Head of caudate nucleus (tissue), 42 donors: ENCODE measurements at places on chromosomes 11 and 22.

GRCh38 chr11:69310934-69311766 is 17.2 kb downstream of the MYEOV start:
- DNase-seq: peak; percentile 13

- no peak for DNase-seq
Measured at GRCh38 chr11:105935791-105936190, 86.2 kb downstream of the MSANTD4 start.

GRCh38 chr11:76501526-76502202 is 56.8 kb downstream of the EMSY start:
- no peak for DNase-seq

GRCh38 chr11:96704847-96705246 is 315.0 kb downstream of the JRKL start:
- DNase-seq: no peak

DNA sequence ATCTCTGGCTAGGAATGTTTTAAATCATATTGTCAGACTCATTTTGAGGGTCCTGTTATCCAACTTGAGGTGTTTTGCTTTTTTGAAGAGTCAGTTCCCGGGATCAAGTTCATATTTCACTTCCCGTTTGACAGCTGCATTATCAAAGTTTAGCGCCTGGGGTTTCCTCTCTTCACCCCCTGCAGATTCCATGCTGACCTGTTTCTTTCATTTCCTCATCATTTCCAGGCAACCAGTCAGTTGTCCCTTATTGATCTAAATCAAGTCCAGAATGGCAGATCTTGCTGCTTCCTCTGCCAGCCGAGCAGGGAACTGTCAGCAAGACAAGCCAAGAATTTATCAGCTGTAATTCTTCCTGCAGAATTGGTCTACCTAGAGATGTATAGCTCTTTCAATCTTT is 197.6 kb upstream of the SYN3 start:
- DNase-seq: no peak

- DNase-seq: no peak
Measured at GRCh38 chr22:29396126-29396525, 7.8 kb upstream of the AP1B1 start.

DNA sequence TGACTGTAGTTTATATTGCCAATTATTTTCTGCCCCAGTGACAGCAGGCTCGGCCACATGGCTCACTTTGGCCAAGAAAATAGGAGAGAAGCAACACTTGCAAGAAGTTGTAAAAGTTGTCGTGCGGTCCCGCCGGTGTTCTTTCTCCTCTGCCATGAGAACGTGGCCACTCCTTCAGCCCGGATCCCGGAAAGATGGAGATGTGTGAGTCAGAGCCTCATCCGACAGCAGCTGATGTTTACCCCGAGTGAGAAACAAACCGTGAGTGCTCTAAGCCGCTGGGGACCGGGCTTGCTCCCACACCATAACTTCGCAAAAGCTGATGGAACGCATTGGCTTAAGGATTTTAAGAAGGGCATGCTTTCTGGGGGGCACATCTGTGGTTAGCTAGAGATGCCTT is 157.0 kb downstream of the CACNA1I start:
- no peak for DNase-seq

DNA sequence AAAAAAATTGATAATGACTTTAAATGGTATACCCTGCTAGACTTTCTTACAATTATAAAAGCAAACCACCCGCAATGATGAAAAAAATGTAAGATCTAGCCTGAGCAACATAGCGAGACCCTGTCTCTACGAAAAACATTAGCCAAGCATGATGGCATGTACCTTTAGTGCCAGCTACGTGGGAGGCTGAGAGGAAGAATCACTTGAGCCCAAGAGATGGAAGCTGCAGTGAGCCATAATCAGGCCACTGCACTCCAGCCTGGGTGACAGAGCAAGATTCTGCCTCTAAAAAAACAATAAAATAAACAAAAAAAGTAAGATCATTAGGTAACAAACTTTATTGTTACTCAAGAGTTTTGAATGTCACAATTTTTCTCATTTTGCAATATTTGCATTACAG is 39.2 kb downstream of the KMT5B start:
- DNase-seq: no peak

- DNase-seq: no peak
Measured at GRCh38 chr11:111330234-111330893, 32.0 kb downstream of the POU2AF3 start.

- no peak for DNase-seq
Measured at GRCh38 chr11:70532066-70532440, 133.7 kb downstream of the CTTN start.

- peak; percentile 61 for DNase-seq
Measured at GRCh38 chr11:132960273-132961078, 571.8 kb downstream of the OPCML start.

- no peak for DNase-seq
Measured at GRCh38 chr11:121889931-121890330, 226.1 kb downstream of the BLID start.

- DNase-seq: no peak
Measured at GRCh38 chr22:50705851-50706351, 32.1 kb upstream of the ACR start.

DNA sequence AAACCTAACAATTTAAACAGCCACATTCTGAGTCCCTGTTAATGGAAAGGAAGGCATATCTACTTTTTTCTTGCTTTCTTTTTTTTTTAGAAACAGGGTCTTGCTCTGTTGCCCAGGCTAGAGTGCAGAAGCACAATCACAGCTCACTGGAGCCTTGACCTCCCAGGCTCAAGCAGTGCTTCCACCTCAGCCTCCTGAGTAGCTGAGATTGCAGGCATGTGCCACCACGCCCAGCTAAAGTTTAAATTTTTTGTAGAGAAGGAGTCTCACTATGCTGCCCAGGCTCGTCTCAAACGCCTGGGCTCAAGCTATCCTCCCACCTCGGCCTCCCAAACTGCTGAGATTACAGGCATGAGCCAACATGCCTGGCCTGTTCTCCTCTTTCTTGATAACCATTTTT is 25.4 kb downstream of the ARFGAP3 start:
- no peak for DNase-seq

DNA sequence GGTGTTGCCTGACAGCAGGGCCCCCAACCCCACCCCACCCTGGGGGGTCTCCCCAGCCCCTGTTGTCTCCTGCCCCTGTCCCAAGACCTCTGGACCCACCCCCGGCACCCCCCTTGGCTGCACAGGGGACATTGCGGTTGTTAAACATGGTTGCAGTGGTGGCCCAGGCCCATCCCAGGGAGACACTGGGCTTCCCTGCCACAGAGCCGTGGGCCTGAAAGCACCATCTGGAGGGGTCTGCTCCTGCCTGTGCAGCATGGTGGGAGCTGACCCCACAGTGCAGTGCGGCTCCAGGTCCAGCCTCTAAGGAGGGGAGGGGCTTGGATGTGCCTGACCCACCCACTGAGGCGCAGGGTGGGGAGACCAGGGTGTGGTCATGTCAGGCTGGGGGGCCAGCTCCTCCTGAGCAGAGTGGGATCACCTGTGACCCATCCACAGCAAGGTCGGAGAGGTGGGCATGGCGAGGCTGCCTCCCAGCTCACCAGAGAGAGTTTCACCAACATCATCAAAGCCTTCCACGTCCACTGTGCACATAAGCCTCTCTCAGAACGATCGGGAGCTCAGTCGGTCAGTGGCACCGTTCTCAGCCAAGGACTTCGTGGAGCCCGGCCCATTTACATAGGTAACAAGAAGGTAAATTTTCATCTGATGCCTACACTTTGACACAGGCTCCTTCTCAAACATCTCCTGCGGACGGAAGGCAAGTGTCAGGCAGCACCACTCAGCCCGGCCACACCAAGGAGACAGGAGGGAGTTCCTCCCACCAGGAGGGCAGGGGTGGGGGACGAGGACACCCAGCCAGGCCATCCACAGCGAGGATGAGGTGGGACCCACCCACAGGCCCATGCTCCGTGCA is 201.1 kb downstream of the BRD1 start:
- no peak for DNase-seq

GRCh38 chr11:101321222-101321621 is 191.6 kb upstream of the PGR start:
- DNase-seq: no peak

DNA sequence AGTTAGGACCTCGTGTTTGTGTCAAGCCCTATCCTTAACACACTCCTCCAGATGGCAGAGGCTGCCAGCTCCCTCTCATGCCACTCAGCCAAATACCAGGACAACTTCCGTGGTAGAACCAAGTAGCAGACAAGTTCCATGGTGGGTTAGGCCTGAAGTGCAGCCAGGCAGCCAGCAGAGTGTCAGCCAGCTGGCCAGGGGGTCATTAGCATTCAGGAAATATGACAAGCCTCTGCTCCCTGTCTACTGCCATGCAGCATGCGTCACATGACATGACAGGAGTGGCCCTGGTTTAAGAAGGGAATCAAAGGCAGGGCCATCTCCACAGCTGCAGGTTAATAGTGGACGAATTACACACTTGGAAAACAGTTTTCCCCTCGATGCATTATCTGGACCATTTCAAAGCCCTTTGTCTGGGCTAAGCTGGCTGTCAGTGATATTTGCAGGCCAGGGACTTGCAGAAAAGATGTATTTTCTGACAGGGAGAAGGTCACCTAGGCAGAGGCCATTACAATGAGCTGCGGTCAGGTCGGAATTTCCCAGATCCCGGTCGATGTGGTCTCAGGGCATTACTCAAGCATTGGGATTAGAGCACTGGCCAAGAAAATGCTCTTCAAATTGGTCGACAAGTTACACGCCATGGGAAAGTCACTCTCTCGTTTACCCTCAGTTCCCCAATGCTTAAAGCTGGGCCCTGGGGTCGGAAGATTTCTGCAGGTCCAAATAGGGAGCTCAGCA is 461.7 kb upstream of the CADM1 start:
- DNase-seq: no peak

- DNase-seq: no peak
Measured at GRCh38 chr11:18171377-18172000, 1.1 kb upstream of the MRGPRX4 start.

- no peak for DNase-seq
Measured at GRCh38 chr11:69852056-69852455, 32.8 kb upstream of the FGF3 start.

- no peak for DNase-seq
Measured at GRCh38 chr11:119758291-119758690, 29.3 kb upstream of the NECTIN1 start.

DNA sequence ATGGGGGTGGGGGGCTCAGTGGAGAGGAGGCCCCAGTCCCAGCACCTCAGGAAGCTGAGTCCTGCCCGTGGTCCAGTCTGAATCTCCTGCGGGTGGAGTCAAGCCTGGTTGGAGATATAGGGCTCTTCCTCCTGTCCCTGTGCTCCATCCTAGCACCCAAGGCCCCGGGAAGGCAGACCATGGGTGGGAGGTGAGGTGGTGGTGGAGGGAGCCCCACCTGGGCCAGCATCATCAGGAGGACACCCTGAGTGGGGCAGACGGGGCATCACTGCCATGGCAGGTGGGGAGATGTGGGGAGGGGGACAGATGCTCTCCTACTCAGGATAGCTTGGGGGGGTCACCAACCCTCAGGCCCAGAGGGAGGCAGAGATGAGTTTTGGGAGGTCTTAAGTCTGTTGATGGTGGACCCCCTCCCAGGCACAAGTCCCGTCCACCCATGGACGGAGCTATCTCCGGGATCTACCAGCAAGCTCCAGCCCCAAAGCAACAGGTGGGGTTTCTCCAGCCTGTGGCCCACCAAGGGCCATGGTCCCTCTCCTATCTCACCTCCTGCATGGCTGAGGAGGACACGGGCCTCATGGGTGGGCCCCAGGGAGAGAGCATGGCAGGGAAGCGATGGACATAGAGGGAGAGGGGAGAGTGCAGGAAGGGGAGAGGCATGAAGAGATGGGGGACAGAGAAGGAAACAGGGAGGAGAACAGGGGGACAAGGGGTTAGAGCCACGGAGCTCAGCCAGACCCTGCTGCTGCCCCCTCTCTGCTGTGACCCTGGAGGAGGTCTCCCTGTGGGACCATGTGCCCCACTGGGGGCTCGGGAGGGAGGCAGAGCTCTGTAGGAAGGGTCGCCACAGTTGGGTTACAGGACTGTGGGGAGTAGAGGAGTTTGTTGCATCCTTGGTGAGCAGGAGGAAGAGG is 1.3 kb downstream of the MRGPRE start:
- DNase-seq: no peak

DNA sequence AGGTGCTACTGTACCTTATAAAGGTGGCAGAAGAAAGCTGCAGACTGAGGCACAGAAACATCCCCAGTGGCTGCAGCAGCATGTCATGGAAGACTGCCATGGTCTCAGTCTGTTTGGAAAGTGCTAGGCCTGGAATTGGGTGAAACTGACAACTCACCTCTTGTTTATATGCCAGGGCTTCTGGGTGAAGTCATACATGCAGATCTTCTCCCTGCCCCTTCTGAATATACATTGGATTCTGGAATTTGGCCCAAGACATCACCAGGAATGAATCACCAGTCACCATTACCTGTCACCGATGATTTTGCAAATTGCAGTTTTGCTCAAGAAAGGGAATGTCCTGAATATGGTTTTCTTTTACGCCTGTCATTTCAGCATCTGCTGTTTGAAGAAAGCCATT is at the start of gene PLET1:
PLET1 (minus strand) TSS at position 371 of the 400 bp plus-strand sequence; CDS start at position 100, 271 bp downstream.
- DNase-seq: no peak

DNA sequence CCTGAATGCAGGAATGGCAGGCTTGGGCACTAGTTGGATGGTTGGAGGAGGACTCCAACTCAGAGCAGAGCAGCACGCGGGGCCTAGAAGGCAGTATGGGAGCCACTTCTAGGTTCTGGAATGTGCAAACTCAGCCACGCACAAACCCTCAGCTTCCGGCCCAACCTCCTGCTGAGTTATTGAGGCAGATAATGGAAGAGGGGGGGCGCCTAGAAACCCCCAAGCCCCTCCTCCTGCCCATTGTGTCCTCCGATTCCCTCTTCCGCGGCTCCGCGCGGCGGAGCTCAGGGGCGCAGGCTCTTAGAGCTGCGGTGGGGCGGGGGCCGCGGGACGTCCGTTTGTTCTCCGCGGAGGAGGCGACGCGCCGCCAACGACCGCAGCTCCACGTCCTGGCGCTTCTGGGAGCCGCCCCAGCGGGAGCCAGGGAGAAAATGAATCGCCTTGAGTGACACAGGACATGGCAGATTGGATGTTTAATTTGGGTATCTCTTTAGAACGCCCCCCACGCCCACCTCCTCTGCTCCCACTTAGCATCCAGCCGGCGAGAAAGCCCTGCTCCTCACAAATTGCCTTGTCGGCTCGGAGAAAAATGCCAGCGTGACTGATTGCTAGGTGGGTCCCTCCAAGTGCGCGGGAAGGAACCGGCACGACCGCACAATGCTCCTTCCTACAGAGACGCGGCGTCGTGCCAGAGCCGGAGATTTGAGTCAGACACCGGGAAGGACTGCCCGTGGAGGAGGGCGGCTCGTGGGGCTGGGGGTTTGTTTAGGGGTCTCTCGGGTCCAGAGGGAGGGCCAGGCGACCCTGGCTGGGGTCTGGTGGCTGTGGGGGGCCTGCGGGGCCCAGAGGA is 144.6 kb downstream of the NECTIN1 start:
- peak; percentile 65 for DNase-seq

DNA sequence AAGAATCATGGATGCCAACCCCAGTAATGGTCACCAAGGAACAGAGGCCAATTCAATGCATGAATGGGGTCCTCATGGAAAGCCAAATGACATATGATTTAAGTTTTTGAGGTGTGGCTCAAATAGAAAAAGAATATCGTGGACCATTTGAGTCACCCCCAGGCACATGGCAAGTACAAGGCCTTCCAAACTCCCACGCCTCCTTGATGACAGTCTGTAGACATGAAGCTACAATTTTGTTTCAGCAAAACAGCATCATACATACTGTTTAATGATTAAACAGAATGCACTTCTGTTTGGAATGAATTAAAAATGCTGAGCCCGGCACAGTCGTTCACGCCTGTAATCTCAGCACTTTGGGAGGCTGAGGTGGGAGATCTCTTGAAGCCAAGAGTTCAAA is 7.4 kb downstream of the FADD start:
- DNase-seq: no peak
